Stimulated activated CD4-positive, alpha-beta T cell treated with anti-CD3 and anti-CD28 coated beads, Interleukin-4, amount 100 ng/mL, for 48 hours (primary cell): ENCODE measurements at places on chromosomes 7 and 10.

DNA sequence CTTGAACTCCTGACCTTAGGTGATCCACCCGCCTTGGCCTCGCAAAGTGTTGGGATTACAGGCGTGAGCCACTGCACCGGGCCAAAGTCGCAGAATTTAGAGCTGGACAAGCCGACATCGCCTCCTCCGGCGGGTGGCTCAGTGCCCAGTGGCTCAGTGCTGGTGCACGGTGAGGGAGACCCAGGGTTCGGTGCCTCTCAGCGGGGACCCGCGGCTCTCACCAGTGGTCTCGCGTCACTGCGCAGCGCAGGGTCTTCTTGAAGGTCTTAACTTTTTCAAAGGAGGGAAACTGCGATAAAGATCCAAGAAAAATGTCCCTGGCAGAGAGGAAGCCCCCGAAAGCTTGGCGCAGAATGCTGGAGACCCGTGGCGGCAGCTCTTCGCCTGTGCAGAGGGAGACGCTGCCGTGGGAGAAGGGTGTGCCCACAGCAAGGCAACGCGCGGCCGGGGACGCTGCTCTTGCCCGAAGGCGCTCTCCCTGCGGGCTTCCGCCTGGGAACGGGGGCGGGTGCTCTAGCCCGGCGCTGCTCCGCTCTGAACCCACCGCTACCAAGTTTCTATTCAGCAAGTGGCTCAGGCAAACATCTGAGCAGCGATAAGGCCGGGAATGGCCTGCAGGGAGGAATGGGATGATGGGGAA, 324.3 kb downstream of the DNAJB6 start:
- no peak for DNase-seq

GRCh38 chr10:6200734-6201515, 1.8 kb upstream of the PFKFB3 start:
- DNase-seq: peak; percentile 38

DNA sequence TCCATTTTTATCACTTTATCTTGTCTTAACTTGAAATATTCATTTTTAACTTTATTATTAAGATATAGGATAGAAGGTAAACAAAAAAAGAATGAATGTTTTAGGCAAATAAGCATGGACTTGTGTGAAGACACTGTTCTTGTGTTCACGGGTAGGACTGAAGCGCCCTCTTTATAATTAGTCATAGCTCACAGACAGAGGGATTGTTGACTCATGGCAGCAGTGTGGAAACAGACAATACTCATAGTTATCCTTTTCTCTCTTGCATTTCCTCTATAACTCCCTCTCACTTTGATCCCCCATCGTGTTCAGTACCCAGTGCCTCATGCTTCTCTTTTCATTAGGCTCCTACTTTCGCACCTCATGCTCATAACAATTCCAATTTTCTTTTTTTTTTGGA, 731.8 kb downstream of the PHTF2 start:
- DNase-seq: no peak

DNA sequence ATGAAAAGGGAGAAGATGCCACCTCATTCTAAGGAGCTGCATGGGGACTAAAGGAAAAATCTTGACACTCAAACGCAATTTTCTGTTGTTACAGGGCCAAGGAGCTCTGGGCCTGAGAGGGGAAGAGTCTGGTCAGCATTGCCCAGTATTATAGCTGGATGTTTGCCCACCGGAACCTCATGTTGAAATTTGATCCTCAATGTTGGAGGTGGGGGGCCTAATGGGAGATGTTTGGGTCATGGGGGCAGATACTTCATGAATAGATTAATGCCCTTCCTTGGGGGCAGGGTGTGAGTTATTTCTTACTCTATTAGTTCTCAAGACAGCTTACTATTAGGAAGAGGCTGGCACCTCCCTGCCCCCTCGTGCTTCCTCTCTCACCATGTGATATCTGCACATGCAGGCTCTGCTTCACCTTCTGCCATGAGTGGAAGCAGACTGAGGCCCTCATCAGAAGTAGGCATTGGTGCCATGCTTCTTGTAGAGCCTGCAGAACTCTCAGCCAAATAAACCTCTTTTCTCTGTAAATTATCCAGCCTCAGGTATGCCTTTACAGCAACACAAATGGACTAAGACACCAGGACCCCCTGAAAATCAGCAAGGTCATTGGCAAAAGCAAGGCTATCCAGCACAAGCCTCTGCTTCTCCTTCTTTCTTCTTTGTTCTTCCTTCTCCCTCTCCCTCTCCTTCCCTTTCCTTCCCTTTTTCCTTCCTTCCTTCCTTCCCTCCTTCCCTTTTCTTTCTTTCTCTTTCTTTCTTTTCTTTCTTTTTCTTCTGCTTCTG, 15.1 kb downstream of the GCK start:
- no peak for DNase-seq

- no peak for DNase-seq
These were observed 106.4 kb upstream of the SDK1 start for GRCh38 chr7:3194501-3195141.

GRCh38 chr10:92822964-92823363, 25.4 kb upstream of the EXOC6 start:
- no peak for DNase-seq

GRCh38 chr10:75043256-75044131, 68.0 kb upstream of the SAMD8 start:
- DNase-seq: peak; percentile 10

- DNase-seq: no peak
These were observed 68.9 kb upstream of the FOXK1 start for GRCh38 chr7:4612939-4613841.

DNA sequence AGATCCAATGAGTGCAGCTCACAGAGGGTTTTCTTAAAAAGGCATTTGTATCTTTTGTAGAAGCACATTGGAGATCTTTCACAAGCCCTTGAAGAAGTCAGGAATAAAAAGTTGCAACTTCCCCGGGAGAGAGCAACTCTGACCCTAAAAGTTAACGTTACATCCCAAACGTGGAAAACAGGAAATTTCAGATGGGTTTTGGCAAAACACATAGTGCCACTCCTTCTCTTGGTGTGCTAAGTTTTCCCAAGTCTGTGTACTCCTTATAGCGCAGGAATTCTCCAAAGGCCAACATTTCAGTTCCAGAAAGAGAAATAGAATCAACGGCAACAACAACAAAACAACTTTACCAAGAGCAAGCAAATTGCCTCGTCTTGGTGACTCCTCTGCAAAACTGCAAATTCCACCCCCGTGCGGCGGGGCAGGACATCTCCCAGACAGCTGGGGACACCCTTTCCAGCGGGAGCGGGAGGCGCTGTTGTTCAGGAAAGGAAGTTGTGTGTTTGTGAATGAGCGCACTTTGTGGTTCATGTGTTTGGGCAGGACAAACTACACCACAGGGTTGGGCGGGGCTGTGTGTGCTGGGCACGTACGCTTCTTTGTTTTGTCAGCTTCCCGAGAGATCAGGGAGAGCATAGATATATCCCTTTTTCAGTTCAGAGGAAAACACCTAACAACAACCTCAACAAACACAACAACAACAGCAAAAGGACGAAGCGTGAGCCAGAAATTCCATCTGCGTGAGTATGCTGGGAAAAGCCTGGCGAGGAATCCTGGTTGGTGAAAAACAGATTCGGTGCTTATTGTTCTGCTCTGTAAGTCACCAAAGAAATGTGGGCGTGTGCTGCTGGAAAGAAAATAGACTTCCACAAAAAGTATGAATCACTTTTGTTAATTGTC, 294.7 kb upstream of the PITRM1 start:
- no peak for DNase-seq

- peak; percentile 10 for DNase-seq
These were observed 24.6 kb upstream of the INMT start for GRCh38 chr7:30727061-30727945.

DNA sequence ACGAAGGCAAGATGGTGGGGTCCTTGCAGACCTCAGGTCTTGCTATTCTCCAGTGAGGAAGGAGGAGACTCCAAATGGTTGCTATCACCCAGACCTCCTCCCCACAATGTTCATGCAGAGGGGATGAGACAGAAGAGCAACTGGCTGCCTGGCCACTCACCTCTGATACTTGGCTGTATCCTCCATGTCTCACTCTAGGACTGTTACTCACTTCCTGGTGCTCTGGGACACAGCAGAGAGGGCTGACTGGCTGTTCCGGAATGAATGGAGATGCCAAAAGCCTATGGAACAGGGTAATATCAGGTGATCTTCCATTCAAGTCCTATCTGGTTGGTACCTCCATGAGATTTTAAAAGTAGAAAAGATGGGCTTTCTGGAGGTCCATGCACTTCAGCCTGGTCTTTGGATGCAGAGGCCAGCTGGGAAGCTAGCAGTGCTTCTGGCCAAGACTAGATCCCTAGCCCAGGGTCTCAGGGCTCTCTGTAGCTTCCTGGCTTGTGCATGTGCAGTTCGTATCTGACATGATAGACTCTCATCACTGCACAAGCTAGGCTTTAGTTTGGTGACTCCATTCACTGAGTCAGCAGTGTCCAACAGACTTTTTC, 27.0 kb upstream of the ABI1 start:
- no peak for DNase-seq

DNA sequence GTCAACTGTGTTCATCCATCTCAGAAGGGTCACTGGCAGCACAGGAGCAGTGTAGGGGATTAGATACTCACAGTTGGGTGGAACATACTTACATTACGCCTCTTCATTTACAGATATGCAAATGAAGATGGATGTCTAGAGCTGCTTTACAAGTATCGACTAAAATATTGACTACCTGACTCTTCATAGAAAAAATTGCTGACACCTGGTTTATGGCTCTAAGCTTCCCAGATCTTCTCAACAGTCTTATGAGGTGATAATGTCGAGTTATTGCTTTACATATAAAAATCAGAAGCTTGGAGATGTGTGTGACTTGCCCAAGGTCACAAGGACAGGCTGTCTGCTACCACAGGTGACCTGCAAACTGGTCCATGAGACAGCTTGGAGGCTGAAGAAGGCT, 677.2 kb downstream of the TYW1 start:
- DNase-seq: no peak

- DNase-seq: no peak
These were observed 86.0 kb upstream of the NOBOX start for GRCh38 chr7:144489504-144489903.

DNA sequence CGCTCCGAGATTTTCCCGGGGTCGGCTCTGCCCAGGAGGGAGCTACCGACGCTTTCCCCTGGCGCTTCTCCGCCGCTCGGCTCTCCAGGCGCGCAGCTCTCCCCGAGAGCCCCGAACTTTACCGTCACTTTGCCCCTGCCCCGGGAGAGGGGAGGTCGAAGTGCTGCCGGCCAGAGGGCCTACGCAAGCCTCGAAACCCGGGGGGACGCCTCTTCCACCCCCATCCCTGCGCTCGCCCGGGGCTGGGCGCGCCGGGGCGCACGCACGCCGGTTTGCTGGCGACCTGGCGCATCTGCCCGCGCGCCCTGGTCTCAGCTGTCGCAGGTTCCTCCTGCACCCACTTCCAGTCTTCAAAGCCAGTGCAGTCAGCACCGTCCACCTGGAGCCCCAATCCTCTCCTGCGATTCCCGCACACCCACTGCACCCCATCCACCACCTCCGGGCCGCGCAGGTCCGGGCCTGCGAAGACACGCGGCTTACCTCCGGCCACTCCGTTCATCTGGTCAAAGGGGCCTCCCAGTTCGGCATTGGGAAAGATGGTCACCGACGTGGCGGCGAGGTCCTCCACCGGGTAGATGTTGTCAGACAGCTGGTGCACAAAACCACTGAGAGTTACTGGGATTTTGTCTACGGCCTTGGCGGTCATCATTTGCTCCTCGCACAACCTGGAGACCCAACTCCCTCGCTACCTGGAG, 638 bp downstream of the EGR2 start:
- DNase-seq: no peak

- no peak for DNase-seq
These were observed 25.7 kb downstream of the UNC5B start for GRCh38 chr10:71237843-71238623.

GRCh38 chr10:77641788-77642397, 4.3 kb upstream of the KCNMA1 start:
- peak; percentile 32 for DNase-seq

DNA sequence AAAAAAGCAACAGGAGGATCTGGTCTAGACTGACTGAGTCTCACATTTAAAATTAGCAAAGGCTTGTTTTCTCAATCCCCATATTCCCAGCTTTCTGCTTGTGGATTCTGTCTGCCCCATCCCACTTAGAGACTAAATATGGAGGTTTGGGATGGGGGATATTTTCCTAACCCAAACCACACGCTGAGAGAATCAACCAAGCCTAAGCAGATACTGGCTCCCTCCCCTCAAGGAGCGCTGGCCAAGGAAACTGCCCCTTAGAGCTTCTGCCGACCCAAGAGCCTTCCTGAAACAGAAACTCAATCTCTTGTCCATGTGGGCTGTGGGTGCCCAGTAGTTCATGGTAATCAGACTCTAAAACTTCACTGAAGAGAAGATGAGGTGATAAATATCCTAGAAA, 3.9 kb downstream of the FFAR4 start:
- no peak for DNase-seq

- no peak for DNase-seq
These were observed 2.2 kb downstream of the PDCD4 start for GRCh38 chr10:110873951-110874350.

GRCh38 chr10:84214612-84215235, 10.6 kb downstream of the LRIT2 start:
- DNase-seq: peak; percentile 23

GRCh38 chr10:7515439-7515838, 104.6 kb upstream of the SFMBT2 start:
- DNase-seq: no peak

DNA sequence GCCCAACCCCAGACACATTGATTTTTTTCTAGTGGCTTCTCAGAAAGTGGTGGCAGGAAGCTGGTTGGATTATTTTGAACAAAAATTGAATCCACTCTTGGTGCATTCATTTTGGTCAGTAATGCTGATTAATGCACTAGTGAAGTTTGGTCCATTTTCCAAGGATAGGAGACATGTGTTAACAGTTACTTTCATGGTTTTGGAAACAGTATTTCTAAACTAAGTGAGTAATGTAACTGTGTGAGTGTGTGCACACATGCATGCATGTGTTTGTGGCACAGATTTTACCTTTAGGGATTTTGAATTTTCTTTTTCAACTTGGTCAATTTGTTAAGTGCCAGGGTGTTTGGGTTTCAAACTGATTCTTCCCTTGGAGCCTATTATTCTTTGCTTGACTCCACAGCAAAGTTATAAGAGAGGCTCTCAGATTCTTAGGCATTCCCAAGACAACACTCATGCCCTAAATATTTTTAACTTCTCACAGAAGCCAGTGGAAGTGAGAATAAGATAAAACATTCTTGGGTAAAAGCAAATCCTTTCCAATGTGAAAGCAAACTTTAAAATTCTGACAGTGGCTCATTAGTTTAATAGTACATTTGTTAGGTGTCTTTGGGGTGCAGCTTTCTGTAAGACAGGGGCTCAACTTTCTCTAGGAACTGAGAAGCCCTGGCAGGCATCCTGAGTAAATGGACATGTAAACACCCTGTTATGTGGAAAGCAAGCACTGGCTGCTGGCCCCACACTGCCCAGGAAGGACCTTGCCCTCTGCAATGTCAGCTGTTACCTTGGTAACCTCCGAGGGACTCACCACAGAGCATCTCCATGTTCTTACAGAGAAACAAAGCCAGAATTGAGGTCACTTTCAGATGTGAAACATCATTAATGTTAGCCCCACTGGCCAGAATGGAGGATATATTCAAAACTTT, 68.4 kb downstream of the ASAH2B start:
- DNase-seq: no peak
